ENCODE measurements at places on chromosomes 1 and 21. TPM values are rescaled to one million over a fixed set of nuclear protein-coding genes. Genes with fewer than 3 reads are reported as not detected.

RGSL1 gene
- not detected for total RNA-seq

PTPRF gene
- 115 TPM for total RNA-seq

S100A12 gene
- total RNA-seq, result not detected

DNA sequence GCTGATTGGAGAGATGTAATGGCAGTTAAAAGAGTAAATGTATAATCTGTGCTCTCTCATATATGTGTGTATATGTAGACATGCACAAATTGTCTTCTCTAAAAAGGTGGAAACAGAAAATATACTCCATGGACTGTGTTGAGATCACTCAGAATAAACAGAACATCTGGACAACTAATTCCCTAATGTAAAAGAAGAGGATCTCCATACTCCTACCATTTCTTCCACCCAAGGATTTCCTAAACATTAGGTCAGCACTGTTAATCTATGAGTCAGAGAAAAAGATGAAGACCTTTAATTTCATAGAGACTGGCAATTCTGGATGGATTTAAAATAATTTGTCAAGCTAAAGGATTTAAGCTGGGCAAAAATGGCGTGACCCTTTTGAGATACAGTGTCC is 80.1 kb downstream of the ESRRG start:
- H3K27me3 ChIP-seq, result no peaks in the 10 kb centered on the region
- no peaks in the 10 kb centered on the region for H3K36me3 ChIP-seq
- no peak for DNase-seq
- no peaks in the 10 kb centered on the region for H3K4me1 ChIP-seq
- H3K27ac ChIP-seq, result no peak overlapping the region

DNA sequence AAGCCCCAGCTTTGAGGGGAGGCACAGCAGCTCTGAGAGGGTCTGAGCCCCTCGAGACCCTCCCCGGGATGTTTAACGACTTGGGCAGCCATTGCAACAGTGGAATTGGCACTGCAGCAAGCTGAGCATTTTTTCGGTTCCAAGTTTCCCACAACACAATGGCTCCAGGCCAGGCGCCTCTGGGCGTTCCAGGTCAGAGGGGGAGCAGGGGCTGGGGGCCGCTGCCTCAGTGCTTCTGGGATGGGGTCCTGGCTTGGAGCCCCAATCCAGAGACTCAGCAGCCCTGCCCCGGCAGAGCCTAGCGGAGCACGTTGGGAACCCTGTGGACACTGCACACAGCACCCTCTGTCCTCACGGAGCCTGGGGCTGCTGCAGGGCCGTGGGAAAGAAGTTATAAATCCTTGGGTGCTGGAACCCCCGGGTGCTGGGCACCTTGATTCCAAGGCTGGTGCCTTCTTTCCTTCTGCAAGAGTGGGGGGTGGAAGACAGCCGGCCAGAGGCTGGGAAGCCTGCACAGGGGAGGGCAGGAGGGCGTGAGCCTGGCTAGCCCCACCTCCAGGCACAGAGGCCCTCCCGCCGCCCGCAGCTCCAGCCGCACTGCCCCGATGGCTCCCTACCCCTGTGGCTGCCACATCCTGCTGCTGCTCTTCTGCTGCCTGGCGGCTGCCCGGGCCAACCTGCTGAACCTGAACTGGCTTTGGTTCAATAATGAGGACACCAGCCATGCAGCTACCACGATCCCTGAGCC is 50.1 kb downstream of the COL18A1 start:
- DNase-seq, result no peak
- H3K4me1 ChIP-seq, result peaks cover 17% of the 10 kb centered on the region
- H3K4me3 ChIP-seq, result no peak overlapping the region
- H3K27ac ChIP-seq, result no peak overlapping the region
- H3K36me3 ChIP-seq, result no peaks in the 10 kb centered on the region

DNA sequence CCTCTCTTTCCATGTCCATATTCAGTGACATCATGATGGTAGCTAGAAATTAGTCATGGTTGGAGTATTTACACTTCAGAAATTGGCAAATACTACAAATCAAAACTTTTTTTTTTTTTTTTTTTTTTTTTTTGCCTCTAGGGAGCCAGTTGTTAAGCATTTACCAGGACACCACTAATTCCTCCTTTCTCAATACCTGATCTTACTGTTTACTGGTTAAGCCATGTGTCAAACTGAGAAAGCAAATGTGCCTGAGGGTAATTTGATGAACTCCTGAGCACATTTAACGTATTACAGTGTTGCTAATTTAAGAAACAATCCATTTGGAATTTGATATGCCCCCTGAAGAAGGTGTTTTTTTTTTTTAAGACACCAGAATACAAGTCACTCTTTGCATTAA is 94.4 kb downstream of the DNM3 start:
- no peaks in the 10 kb centered on the region for H3K36me3 ChIP-seq
- no peaks in the 10 kb centered on the region for H3K27me3 ChIP-seq
- DNase-seq, result no peak
- H3K27ac ChIP-seq, result no peak overlapping the region

- H3K36me3 ChIP-seq, result no peaks in the 10 kb centered on the region
- no peaks in the 10 kb centered on the region for H3K27me3 ChIP-seq
- no peak overlapping the region for H3K27ac ChIP-seq
- H3K4me1 ChIP-seq, result peaks cover 19% of the 10 kb centered on the region
- no peak overlapping the region for H3K4me3 ChIP-seq
Observed at GRCh38 chr1:232702911-232703310, 73.0 kb upstream of the SIPA1L2 start.

DNA sequence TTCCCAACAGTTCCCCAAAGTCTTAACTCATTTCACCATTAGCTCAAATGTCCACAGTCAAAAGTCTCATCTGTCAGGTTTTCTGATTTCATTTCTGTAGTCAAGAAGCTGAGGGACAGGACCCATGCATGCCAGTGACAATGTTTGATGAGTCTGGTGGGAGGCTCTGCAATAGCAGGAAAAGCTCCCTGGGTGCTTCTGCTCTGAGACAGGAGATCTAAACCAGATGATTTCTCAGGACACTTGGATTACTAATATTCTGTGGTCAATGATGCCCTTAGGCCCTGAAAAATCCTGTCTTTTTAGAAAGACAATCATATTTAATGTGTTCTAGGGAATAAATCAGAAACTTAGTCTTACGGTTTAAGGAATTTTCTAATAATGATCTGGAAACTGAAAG is 56.4 kb downstream of the PCBP3 start:
- no peak for DNase-seq
- H3K27me3 ChIP-seq, result no peaks in the 10 kb centered on the region
- no peaks in the 10 kb centered on the region for H3K36me3 ChIP-seq
- no peaks in the 10 kb centered on the region for H3K4me1 ChIP-seq
